ENCODE measurements at places on chromosomes 13 and 19.

DNA sequence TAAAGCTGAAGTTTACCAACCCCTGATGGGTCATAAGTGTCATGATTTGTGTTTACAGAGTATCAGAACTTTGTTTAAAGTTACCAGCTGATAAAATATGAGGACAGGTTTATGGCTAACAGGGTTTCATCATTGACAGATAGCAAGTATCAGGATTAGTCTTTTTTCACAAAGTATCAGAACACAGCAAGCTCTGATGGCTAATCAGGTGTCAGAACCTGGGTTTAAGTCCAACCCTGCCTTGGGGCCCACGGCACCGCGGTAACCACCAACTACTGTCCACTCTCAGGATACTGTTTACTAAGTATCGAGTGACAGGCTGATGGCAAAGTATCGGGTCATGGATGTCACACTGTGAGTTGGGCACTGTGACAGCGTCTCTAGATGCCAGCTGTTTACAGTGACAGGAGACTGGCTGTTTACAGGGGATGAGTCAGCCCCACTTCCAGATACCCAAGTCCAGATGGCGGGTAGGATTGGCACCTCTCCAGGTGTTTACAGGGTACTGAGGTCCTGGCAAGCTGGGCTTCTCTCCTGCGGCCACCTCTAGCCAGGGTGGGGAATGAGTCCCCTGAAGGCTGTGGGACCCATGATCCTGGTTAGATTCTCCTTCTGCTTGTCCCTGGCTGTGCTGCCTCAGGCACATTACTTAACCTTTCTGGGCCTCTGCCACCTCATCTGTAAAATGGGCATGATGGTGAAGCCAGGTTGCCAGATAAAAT is 21.8 kb downstream of the ARRDC2 start:
- DNase-seq, result no peak

DNA sequence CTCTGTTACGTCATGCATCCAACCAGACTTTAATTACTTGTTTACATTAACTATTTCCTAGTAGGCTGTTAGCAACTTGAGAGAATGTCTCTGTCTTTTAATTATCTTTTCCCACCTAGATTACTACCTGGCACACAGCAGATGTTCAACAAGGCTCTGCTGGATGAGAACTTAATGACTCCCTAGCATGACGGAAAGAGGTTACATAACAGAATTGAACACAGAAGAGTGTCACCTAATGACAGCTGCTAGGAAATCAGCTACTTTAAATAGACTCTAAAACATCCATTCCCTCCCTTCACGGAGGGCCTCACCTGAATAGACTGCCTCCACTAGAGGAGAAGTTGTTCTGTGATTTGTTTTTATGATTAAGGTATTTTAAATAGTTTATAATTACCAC is 110.8 kb downstream of the TEX29 start:
- no peak for DNase-seq

DNA sequence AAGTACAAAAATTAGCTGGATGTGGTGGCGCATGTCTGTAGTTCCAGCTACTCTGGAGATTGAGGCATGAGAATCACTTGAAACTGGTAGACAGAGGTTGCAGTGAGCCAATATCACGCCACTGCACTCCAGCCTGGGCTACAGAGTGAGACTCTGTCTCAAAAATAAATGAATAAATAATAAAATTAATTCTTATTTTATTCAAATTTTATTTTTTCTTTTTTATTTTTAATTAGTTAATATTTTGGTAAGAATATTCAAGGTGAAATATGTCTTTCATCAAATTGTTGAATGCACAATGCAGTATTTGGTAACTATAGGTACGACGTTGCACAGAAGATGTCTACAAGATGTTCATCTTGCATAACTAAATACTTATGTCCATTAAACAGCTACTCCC is 110.6 kb upstream of the ATXN8OS start:
- no peak for DNase-seq

- peak; percentile 40 for DNase-seq
These were observed 1.7 kb upstream of the PDE4A start for GRCh38 chr19:10418485-10419199.

GRCh38 chr19:2478278-2478755 is 2.4 kb downstream of the GADD45B start:
- DNase-seq, result peak; percentile 53

DNA sequence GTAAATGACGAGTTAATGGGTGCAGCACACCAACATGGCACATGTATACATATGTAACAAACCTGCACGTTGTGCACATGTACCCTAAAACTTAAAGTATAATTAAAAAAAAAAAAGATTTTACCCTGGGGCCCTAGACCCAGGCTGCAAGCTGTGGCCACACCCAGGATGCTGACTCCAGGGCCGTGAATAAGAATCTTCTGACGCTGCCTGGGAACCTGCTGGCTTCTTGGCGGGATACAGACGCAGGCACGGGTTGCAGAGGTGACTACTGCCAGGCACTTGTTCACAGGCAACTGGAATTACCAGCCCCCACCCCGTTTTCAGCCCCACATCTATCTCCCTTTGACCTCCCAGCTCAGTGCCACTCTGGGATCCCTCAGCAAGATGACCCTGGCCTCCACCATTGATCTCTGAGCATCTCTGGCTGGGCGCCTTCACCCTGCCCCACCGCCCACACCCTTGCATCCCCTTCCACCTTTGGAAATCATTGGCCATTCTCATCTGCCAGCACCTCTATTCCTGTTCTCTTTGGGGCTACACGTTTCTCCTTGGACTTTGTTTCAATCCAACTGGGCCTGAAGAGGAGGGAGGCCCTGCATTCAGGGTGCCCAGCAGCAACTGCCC is 21.1 kb upstream of the CFAP97D2 start:
- DNase-seq, result no peak

GRCh38 chr19:48618916-48619691 is at the start of the genes RPL18 and SPHK2:
Gene RPL18, minus strand, starts transcription at chr19:48619178. Its CDS starts 35 bp downstream, at chr19:48619143.
Gene SPHK2, plus strand, starts transcription at chr19:48619506. Its CDS starts 1,009 bp downstream, at chr19:48620515.
- peak; percentile 97 for DNase-seq

DNA sequence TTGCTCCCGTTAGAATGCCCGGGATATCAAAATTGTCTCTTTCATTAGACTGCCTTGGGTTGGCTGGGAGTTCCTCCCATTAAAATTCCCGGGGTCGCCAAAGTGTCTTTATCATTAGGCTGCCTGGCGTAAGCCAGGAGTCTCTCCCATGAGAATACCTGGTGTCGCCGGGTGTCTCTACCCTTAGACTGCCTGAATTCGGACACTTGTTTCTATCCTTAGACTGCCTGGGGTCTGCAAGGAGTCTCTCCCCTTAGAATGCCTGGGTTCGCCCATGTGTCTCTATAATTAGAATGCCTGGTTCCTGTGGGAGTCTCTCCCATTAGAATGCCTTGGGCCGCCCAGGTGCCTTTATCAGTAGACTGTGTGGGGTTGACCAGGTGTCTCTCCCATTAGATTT is 1538.2 kb downstream of the UQCRFS1 start:
- DNase-seq, result no peak

DNA sequence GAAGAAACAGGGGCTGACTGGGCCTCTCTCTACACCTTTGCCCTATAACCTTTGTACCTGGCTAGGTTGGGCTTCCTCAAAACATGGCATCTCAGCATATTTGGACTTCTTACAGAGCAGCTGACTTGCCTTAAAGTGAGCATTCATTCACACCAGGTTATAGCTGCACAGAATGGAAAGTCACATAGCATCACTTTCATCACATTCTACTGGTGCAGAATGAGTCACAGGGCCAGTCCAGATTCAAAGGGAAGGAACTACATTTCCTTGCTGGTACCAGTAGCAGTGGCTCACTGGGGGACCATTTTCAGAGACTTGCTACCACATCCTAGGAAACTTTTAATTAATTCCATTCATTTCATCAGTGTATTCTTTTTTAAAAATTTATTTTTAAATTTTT is 20.3 kb upstream of the TPTE2 start:
- no peak for DNase-seq

DNA sequence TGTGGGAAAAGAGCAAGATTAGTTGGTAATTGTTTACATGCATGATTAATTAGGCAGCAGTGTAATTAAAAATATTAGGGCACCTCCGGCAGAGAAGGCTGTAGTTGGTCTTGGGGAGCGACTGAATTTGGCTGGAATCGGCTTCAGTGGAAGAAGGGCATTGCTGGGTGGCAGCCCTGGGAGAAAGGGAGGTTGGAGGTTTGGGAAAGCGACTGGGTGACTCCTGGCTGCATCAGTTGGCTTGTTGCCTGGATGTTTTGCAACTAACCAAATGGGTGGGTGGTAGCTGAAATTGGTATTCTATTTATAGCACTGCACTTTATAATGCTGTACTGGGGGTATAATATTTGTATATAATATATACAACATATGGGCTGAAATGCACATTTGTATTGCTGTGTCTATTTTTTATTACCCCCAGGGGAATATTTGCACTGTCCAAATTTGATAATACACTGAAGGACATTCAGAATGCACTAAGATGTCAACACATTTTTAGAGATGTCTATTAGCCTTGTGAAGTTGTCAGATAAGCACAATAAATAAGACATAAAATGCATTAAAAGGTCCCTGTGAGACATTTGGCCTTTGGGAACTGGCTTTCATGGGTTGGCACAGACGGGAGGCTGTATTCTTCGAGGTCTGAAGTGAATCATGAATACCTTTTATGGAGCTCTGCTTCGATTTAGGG is 1.7 kb downstream of the B3GLCT start:
- peak; percentile 52 for DNase-seq

- no peak for DNase-seq
These were observed 1.5 kb upstream of the CGB5 start for GRCh38 chr19:49042177-49042576.

- DNase-seq, result no peak
These were observed 27.0 kb downstream of the ARID3A start for GRCh38 chr19:952680-953444.
